ENCODE measurements at places on chromosomes 2 and 18.

DNA sequence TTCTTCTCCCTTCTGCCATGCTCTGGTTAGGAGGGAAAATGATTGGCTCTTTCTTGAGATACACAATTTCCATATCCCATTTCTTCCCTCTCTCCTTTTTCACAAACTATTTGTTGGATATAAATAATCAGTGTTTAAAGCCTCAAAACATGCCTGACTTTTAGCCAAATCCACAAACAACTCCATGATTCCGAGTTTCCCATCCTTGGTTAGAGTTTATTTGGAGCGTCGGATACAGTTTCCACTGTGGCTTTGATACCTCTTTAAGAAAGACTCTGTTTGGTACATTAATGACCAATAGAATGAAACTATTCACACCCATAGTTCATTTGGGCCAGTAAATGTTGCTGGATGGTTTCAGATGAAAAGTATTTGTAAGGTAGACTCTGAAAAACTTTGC lies 5.9 kb upstream of the FHL2 start:
- no peak for DNase-seq

GRCh38 chr2:216283038-216283900 lies 89.0 kb downstream of the MARCHF4 start:
- DNase-seq: no peak

DNA sequence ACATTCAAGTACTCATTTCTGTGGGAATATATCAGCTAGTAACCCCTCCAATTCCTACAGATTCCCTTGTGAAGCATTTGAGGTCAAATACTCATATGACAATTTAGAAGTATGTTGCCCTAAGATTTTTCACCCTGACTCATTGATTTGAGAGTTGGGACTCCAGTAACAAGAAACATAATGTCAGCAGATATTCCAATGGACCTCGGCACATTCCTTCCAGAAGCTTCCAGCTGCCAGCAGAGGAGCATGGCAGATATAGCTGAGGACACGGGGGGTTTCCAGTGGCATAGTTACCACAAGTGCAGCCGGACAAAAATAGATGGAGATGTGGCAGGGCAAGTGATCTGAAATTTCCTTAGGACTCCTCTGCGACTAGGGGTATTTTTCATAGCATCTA lies 101.9 kb upstream of the ARHGAP28 start:
- no peak for DNase-seq

DNA sequence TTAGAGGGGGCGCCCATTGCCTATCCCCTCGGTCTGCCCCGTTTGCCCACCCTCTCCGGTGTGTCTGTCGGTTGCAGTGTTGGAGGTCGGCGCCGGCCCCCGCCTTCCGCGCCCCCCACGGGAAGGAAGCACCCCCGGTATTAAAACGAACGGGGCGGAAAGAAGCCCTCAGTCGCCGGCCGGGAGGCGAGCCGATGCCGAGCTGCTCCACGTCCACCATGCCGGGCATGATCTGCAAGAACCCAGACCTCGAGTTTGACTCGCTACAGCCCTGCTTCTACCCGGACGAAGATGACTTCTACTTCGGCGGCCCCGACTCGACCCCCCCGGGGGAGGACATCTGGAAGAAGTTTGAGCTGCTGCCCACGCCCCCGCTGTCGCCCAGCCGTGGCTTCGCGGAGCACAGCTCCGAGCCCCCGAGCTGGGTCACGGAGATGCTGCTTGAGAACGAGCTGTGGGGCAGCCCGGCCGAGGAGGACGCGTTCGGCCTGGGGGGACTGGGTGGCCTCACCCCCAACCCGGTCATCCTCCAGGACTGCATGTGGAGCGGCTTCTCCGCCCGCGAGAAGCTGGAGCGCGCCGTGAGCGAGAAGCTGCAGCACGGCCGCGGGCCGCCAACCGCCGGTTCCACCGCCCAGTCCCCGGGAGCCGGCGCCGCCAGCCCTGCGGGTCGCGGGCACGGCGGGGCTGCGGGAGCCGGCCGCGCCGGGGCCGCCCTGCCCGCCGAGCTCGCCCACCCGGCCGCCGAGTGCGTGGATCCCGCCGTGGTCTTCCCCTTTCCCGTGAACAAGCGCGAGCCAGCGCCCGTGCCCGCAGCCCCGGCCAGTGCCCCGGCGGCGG lies 1.7 kb downstream of the MYCN start:
- DNase-seq: no peak

- no peak for DNase-seq
Measured at GRCh38 chr18:22789600-22789999, 143.5 kb upstream of the RBBP8 start.

GRCh38 chr2:64601034-64601754 lies 52.5 kb downstream of the SERTAD2 start:
- peak; percentile 30 for DNase-seq

GRCh38 chr2:66364495-66365333 lies 70.2 kb upstream of the MEIS1 start:
- peak; percentile 95 for DNase-seq

DNA sequence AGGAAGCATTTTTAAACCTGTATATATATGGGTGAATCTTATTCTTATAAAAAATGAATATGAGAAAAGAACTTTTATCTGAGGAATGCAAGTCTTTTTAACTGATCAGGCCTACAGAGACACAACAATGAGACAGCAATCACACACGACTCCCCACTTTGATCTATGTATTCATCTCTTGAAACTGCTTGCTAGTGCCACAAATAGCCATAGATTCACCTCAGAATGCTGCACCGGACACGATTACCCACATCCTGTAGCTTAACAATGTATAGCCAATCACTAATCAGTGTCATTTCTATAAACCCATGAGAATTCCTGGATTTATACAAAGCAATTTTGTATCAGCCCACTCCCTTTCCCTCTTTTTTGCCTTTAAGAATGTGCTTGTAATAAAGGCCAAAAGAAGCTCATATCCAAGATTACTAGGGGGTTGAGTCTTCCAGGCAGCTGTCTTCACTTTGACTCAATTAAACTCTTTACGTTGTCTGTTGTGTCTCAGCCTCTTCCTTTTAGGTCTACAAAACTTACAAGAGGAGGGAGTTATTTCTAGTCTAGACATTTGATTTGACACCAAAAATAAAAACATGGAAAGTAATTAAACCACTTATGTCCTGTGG lies 94.9 kb downstream of the MBD2 start:
- no peak for DNase-seq

Data from fibroblast of villous mesenchyme (primary cell).